Small intestine (tissue), 16 donors: ENCODE measurements at places on chromosomes 12 and 14. TPM values are rescaled to one million over a fixed set of nuclear protein-coding genes. Genes with fewer than 3 reads are reported as not detected.

OR4E2 gene
- polyA plus RNA-seq, result not detected

CCDC60 gene
- not detected for polyA plus RNA-seq

DBX2 gene
- not detected for polyA plus RNA-seq

KIF26A gene
- polyA plus RNA-seq, result not detected

CISTR gene
- not detected for polyA plus RNA-seq

FLRT2 gene
- polyA plus RNA-seq, result 2.7 TPM

KITLG gene
- 12.3 TPM for polyA plus RNA-seq

SYNDIG1L gene
- not detected for polyA plus RNA-seq

ETFRF1 gene
- polyA plus RNA-seq, result 59.6 TPM

NRIP2 gene
- 0.22 TPM for polyA plus RNA-seq

IL31 gene
- polyA plus RNA-seq, result not detected
